Lung (tissue), 17 donors: ENCODE measurements at places on chromosomes 12 and 14. TPM values are rescaled to one million over a fixed set of nuclear protein-coding genes. Genes with fewer than 3 reads are reported as not detected.

DNA sequence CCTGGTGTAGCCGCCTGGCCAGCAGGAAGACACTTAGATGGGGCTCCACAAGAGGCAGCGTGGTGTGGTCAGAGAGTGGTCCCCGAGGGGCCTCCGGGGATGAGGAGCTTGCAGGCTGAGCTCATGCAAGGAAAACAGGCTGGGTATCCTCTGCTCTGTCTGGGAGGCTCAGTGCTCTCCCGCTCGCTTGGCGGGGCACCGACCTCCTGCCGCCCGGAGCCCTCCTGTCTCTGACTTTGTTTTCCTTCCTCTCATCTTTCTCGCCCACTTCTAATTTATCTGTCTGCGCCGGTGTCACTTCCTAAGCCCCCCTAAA is 31.3 kb upstream of the DLK1 start:
- H3K27ac ChIP-seq = no peak overlapping the region
- H3K4me3 ChIP-seq = no peak overlapping the region
- no peaks in the 10 kb centered on the region for H3K4me1 ChIP-seq
- H3K36me3 ChIP-seq = no peaks in the 10 kb centered on the region
- no peak for DNase-seq

DNA sequence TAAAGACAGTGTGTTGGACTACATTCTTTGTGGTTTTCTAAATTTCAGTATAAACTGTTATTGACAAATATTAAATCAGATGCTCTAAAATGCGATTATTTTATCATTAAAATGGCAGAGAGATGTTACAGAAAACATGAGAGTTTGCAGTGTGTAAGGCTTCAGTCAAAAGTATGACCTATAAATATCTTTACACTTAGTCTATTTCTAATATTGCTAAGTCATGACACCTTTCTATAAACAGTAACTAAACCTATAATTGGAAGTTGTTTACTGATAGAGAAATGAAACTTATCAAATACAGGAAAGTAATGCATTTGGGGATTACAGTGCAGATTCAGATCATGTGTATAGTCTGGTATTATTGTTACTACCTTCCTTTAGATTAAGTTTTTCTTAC is 68.9 kb upstream of the YARS2 start:
- no peaks in the 10 kb centered on the region for H3K36me3 ChIP-seq
- H3K27me3 ChIP-seq = no peaks in the 10 kb centered on the region
- peak overlapping the region; percentile 40 for H3K27ac ChIP-seq
- no peak overlapping the region for H3K4me3 ChIP-seq
- DNase-seq = no peak

DNA sequence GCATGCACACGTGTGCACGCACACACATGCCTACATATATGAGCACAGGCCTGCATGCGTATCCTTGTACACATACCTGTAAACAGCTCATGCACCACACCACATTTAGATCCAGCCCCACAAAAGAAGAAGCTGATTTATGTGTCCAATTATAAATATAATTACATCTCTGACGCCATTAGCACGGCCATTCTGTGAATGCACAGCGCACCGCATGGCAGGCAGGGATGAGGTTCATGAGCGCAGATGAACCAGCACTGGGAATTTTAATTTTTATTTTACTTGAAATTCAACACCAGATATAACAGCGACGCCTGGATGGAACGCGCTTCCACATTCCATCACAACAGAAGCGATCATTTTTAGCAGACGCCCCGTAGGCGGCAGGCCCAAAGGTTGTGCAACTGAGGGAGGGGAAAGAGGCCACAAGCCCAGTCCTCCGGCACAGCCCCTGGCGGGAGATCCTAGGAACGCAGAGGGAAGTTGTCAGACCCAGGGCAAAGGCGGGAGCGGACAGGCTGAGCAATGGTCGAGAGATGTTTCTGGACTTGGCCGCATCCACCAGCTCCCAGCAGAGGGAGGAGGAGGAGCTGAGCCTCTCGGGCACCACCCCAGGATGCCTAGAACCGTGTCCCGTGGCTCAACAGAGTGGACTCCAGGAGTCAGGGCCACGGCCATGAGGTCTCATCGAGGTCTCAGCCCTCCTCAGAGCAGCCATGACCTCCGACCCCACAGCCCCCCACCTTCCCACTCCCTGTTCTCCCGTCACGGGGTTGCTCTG is 37.9 kb upstream of the GALNT9 start:
- H3K27me3 ChIP-seq = peaks cover 3% of the 10 kb centered on the region
- H3K36me3 ChIP-seq = no peaks in the 10 kb centered on the region
- H3K27ac ChIP-seq = no peak overlapping the region
- no peak overlapping the region for H3K4me3 ChIP-seq
- peak; percentile 79 for DNase-seq

- H3K4me1 ChIP-seq = no peaks in the 10 kb centered on the region
- H3K36me3 ChIP-seq = no peaks in the 10 kb centered on the region
- no peak overlapping the region for H3K4me3 ChIP-seq
- DNase-seq = no peak
- H3K27ac ChIP-seq = no peak overlapping the region
- H3K27me3 ChIP-seq = no peaks in the 10 kb centered on the region
Measured at GRCh38 chr12:11695321-11695720, 45.8 kb downstream of the ETV6 start.

DNA sequence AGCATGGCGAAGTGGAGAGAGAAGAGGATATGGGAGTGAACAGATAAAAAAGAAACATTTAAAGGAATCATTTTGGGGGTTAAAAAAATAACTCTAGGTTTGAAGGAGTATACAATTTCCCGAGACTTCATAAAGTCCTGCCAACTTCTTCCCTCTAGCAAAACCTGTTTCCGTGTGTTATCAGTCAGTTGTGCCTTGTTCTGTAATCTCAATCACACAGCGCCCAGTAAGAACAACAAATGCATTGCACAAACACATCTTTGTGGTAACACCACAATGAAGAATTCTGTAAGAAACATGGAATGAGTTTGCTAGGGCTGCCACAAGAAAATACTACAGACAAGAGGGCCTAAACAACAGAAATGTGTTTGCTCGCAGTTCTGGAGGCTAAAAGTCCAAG is 144.7 kb upstream of the FUT8 start:
- H3K4me1 ChIP-seq = no peaks in the 10 kb centered on the region
- no peak overlapping the region for H3K27ac ChIP-seq

- no peaks in the 10 kb centered on the region for H3K4me1 ChIP-seq
- H3K27ac ChIP-seq = no peak overlapping the region
- DNase-seq = no peak
- H3K4me3 ChIP-seq = no peak overlapping the region
Measured at GRCh38 chr12:131806674-131807073, 21.5 kb upstream of the MMP17 start.

GRCh38 chr14:39762576-39763401 is 330.6 kb upstream of the FBXO33 start:
- H3K4me3 ChIP-seq = no peak overlapping the region
- no peaks in the 10 kb centered on the region for H3K4me1 ChIP-seq
- no peak overlapping the region for H3K27ac ChIP-seq
- H3K36me3 ChIP-seq = no peaks in the 10 kb centered on the region
- no peaks in the 10 kb centered on the region for H3K27me3 ChIP-seq

DNA sequence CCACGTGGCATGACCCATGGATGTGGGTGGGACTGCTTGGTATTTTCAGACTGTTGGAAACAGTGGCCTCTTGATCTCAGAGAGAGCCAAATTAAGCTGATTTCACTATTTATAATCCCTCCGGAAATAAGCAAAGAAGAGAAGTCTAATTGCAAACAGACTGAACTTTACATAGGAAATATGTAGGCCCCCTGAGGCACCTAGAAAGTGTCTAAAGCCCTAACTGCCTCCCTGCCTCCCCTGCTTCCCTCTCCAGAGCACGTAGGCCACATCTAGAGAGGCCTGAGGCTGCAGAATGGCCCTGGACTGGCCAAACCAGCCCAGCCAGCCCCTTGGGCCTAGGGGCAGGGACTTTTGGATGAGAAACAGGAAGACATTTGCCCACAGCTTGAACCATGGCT is 123.8 kb downstream of the ZFP36L1 start:
- no peaks in the 10 kb centered on the region for H3K27me3 ChIP-seq
- H3K27ac ChIP-seq = peak overlapping the region; percentile 58
- no peak for DNase-seq
- H3K4me3 ChIP-seq = no peak overlapping the region
- H3K36me3 ChIP-seq = no peaks in the 10 kb centered on the region

DNA sequence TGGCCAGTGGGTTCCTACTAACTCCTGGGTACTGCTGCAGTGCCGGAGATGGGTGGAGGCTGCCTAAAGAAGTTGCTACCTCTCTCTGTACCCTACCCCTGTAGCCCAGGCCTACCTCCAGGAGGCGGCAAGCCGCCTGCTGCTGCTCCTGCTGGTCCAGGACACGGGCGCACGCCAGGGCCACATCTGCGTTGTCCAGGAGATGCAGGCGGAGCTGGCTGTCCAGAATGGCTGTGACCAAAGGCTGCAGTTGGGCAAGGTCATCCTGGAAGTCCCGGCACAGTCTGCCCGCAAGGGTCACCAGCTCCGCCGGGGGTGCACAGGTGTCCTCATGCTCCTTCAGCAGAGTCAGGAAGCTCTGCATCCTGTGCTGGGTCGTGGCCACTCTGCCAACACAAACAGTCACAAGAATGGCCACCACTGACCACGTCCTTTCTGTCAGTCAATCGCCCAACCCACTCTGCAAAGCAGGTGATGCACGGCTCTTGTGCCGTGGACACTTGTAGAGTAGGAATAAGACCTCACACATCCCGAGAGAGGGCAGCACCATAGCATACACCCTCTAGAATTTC is 1.6 kb downstream of the ANHX start:
- H3K27ac ChIP-seq = no peak overlapping the region
- no peaks in the 10 kb centered on the region for H3K27me3 ChIP-seq
- no peaks in the 10 kb centered on the region for H3K36me3 ChIP-seq
- H3K4me3 ChIP-seq = no peak overlapping the region
- H3K4me1 ChIP-seq = no peaks in the 10 kb centered on the region

DNA sequence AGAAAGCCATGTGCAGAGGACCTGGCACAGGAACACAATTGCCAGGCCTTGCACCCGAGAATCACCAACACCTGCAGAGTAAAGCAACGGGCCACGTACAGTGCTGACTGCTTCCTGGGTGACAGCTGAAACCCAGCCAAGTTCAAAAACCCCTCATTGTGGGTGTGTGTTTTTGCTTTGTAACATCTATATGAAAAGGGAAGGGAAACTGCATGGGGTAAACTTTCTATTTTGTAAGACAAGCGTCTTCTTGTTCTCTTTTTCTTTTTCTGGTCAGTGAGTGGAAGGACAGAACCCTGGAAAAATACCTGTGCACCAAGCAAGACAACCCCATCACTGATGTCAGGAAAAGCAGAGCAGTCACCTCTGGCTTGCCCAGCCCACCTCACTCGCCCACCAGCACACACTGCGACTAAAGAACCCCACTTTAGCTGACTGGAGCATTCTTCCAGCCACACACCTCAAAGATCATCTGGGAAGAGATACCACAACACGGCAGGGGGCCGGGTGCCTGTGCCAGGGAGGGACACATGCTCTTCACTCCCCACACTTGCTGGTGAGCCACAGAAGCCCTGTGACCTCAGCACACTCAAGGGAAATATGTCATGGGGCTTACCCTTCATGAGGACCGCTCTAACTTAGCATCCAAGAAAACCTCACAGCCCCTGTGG is 172.3 kb downstream of the NDUFA12 start:
- no peaks in the 10 kb centered on the region for H3K27me3 ChIP-seq
- no peak overlapping the region for H3K27ac ChIP-seq
- no peaks in the 10 kb centered on the region for H3K4me1 ChIP-seq
- DNase-seq = no peak

DNA sequence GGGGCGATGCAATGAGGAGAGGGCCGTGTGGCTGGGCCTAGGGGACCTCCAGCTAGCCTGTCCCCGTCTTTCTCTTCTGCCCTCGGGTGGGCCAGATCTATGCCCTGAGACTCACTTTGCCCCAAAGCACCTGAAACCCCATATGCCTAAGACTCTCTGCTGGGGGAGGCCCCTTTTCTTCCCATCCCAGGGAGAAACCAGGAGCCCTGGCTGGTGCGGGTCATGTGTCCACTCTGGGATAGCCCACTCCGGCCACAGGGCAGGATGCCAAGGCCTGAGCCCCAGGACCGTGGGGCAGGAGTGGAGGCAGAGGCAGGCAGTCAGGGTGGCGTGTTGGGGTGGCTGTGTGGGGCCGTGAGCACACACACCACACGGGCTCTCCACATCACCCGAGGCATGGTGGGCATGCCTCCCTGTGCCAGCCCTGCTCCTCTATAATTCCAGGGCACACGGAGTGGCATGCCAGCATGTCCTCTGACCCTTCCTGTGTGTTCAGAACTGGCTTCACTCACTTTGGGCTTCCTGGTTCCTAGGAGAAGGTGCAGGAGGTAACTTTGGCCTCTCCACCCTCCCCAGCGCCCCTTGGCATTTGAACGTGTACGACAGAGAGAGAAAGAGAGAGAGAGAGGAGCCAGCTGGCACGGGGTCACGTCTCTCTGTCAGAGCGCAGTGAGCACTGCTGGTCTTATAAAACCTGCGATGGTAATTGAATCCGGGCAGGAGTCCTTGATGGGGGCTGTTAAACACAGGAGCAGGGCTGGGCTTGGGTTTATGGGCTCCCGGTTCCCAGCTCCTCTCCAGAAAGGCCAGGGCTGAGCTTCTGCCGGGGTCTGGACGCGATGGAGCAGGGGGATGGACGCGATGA is 144.2 kb downstream of the KIF26A start:
- H3K36me3 ChIP-seq = no peaks in the 10 kb centered on the region
- DNase-seq = no peak
- no peaks in the 10 kb centered on the region for H3K27me3 ChIP-seq
- no peak overlapping the region for H3K27ac ChIP-seq
- H3K4me1 ChIP-seq = no peaks in the 10 kb centered on the region

DNA sequence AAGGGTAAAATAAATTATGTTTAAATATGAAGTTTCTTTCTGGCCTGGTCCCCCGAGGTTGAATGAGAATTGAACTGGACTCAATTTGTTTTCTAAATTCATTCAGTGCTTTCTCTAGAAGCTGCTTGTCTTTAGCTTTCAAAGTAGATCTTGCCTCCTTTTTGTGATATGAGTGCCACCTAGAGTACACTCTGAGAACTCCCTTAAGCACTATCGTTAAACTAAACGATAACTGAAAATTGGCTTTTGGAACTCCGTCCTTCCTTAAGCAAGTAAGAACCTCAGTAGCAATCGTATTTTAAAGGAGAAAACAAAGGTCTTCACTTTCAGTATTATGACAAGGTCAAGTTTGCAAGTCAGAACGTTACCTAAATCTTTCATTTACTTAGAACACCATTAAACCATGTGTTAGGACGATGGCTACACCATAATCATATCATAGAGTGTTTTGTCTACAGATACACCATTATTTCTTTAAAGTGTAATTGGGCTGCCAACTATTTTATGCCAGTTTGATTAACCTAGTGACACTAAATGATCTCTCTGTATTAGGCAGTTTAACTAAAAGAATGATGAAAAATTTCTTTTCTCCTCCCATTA is 364.8 kb downstream of the SNAPC1 start:
- H3K36me3 ChIP-seq = no peaks in the 10 kb centered on the region
- no peaks in the 10 kb centered on the region for H3K4me1 ChIP-seq
- H3K27ac ChIP-seq = no peak overlapping the region
- no peak overlapping the region for H3K4me3 ChIP-seq

The WASHC3 gene
- 52.9 TPM for polyA plus RNA-seq

The NKX2-1 gene
- 155 TPM for polyA plus RNA-seq

The TMEM30B gene
- polyA plus RNA-seq = 17.4 TPM

The PTGER2 gene
- polyA plus RNA-seq = 20.6 TPM

The CCDC77 gene
- 3.2 TPM for polyA plus RNA-seq

The SLC5A8 gene
- 1.3 TPM for polyA plus RNA-seq

The ATP5MC2 gene
- polyA plus RNA-seq = 582 TPM

The SETD1B gene
- 7.3 TPM for polyA plus RNA-seq

The CBLN3 gene
- 1.9 TPM for polyA plus RNA-seq

The COA8 gene
- 59.8 TPM for polyA plus RNA-seq
